ENCODE measurements at places on chromosomes 5 and 9. TPM values are rescaled to one million over a fixed set of nuclear protein-coding genes. Genes with fewer than 3 reads are reported as not detected.

The PCDHA10 gene
- total RNA-seq: 0.41 TPM

The DOCK2 gene
- total RNA-seq: 1.6 TPM

The KIAA0825 gene
- 1.6 TPM for total RNA-seq

The EPB41L4A gene
- 34.5 TPM for total RNA-seq

The CTSL gene
- 106 TPM for total RNA-seq

GRCh38 chr5:34415559-34416198, 240.4 kb upstream of the RAI14 start:
- H3K4me3 ChIP-seq: no peak overlapping the region
- H3K27me3 ChIP-seq: no peaks in the 10 kb centered on the region
- no peak for DNase-seq
- peaks cover 6% of the 10 kb centered on the region for H3K4me1 ChIP-seq
- H3K27ac ChIP-seq: no peak overlapping the region

- H3K27me3 ChIP-seq: no peaks in the 10 kb centered on the region
- DNase-seq: no peak
- H3K36me3 ChIP-seq: no peaks in the 10 kb centered on the region
- no peak overlapping the region for H3K27ac ChIP-seq
- H3K4me1 ChIP-seq: no peaks in the 10 kb centered on the region
- H3K4me3 ChIP-seq: no peak overlapping the region
Measured at GRCh38 chr9:70947086-70947485, 174.3 kb downstream of the TRPM3 start.

DNA sequence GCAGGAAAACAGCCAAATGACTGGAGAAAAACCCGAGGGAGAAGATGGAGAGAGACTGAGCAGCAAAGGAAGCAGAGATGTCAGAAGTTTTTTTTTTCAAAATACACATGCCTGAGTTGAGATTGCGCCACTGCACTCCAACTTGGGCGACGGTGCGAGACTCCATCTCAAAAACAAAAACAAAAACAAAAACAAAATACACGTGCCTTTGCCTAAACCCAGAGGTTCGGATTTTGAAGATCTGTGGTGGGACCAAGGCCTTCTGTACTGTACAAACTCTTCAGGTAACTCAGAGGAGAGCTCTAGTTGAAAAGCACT, 38.8 kb upstream of the FBXW11 start:
- no peaks in the 10 kb centered on the region for H3K36me3 ChIP-seq
- no peak for DNase-seq
- no peak overlapping the region for H3K4me3 ChIP-seq

DNA sequence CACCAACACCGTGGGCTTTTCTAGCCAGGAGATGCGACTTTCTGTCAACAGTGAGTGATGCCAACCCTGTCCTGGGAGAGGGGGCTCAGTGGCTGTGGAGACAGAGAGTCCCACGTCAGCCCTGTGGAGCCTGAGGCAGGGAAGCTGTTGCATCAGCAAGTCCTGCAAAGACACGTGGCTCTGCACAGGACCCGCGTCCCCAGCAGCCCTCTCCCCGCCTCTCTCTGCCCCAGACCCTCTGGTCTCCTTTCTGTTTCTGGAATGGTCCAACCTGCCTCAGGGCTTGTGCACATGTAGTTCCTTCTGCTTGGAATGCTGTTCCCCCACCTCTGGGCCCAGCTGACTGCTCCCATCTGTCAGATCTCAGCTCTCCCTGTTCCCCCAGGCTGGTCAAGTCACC, 60.4 kb downstream of the HMCN2 start:
- H3K4me3 ChIP-seq: no peak overlapping the region
- H3K4me1 ChIP-seq: no peaks in the 10 kb centered on the region
- DNase-seq: no peak
- no peak overlapping the region for H3K27ac ChIP-seq
- no peaks in the 10 kb centered on the region for H3K36me3 ChIP-seq

DNA sequence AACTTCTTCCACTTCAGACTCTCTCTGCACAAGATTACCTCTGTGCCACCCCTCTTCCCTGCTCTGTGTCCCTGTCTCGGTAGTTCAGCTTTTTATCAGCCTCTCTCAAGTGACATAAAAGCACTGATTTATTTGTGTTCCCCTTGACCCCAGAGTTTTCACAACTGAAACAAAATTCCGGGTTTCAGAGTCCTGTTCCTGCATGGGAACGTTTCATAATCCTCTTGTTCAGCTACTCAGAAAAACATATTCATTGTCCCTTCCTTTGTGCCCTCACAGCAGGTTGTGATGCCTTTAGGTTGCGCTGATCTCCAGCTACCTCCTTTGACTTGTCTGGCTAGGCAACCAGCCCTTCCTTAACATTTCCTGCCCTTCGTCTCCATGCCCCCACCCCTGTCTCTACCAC, 13.7 kb upstream of the ITGA1 start:
- H3K27me3 ChIP-seq: no peaks in the 10 kb centered on the region
- no peaks in the 10 kb centered on the region for H3K36me3 ChIP-seq
- no peak for DNase-seq
- H3K4me1 ChIP-seq: no peaks in the 10 kb centered on the region
- no peak overlapping the region for H3K4me3 ChIP-seq

DNA sequence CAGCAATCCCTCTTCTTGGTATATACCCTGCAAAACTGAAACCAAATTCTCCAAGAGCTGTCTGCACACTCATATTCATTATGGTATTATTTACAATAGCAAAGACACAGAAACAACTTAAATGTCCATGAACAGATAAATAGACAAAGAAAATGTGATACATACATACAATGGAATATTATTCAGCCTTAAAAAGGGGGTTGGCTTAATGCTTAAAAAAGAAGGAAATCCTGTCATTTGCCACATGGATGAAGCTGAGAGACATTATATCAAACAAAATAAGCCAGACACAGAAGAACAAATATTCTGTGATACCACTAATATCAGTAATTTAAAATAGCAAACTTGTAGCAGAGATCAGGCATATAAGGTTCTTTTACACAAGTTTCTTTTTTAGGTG, 46.5 kb upstream of the GAS1 start:
- H3K27ac ChIP-seq: no peak overlapping the region
- no peak for DNase-seq
- no peaks in the 10 kb centered on the region for H3K36me3 ChIP-seq
- peaks cover 5% of the 10 kb centered on the region for H3K27me3 ChIP-seq
- no peak overlapping the region for H3K4me3 ChIP-seq

DNA sequence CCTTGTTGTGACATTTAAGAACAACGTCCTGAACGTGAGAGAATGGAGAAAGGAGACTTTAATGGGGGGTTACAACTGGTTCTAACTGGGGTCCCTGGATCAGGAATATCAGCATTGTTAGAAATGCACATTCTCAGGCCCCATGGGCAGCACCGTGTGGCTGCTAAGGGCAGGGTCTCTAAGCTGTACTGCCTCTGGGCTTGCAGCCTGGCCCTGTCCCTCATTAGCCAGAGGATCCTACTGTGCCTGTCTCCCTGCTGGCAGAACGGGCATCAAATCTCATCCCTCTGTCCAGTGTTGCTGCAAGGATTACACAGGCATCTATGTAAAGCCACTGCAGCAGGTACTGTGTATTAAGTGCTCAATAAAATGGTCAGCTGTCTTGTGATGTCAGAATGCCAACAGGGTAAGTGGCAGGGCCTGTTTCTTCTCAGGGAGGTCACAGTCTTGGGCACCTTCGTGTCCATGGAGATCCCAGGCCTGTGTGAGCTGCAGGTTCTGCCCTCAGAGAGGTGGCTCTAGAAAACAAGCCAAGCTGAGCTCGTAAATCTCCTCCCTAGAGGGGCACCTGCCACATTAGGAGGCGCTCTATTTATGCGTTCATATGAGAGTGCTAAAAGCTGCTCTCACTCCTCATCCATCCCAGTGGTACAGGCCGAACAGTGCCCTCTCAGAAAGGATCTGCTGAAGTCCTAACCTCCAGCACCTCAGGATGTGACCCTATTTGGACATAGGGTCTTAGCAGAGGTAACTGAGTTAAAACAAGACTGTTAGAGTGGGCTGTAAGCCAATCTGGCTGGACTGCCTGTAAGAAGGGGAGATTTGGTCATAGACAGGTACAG, 210.5 kb downstream of the GADD45G start:
- peaks cover 7% of the 10 kb centered on the region for H3K27me3 ChIP-seq
- H3K4me1 ChIP-seq: peaks cover 24% of the 10 kb centered on the region
- H3K4me3 ChIP-seq: no peak overlapping the region
- DNase-seq: no peak
- H3K27ac ChIP-seq: no peak overlapping the region

DNA sequence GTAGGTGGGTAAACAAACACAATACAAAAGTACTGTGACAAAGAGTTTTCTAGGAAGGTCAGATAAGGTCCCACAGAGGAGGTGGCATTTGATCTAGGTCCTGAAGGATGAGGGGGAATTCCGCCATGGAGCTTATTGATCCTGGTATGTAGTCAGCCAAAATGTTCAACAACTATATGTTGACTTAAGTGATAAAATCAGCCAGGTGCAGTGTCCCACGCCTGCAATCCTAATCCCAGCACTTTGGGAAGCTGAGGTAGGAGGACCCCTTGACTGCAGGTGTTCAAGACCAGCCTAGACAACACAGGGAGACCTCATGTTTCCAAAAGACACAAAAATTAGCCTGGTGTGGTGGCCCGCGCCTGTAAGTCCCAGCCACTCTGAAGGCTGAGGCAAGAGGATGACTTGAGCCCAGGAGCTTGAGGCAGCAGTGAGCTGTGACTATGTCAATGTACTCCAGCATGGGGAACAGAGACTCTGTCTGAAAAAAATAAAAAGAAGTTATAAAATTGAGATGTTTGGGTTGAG, 46.4 kb upstream of the PLIN2 start:
- no peak for DNase-seq
- no peaks in the 10 kb centered on the region for H3K36me3 ChIP-seq
- no peak overlapping the region for H3K27ac ChIP-seq
- no peak overlapping the region for H3K4me3 ChIP-seq
- no peaks in the 10 kb centered on the region for H3K27me3 ChIP-seq

GRCh38 chr5:143064676-143065075, 294.5 kb downstream of the ARHGAP26 start:
- no peak for DNase-seq
- no peak overlapping the region for H3K4me3 ChIP-seq
- H3K27me3 ChIP-seq: no peaks in the 10 kb centered on the region
- H3K4me1 ChIP-seq: peaks cover 67% of the 10 kb centered on the region
- no peaks in the 10 kb centered on the region for H3K36me3 ChIP-seq
- H3K27ac ChIP-seq: peak overlapping the region; percentile 88

DNA sequence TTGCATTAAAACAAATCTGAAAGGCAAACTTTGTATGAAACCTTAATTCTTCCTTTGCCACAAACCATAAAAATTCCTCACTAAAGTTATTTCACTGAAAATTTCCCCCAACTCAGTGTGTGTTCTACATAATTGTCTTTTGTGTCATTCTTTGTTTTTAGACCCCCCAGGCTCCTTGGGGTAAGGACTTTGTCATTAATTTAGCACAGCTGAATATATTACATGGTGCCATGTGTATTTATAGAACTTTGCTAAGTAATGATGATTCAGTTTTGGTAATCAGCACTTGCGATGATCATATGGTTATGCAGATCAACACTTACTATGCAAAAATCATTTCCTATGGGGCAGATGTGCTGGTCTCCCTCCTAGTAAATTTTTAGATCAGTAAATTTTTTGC, 712.1 kb upstream of the MEF2C start:
- no peaks in the 10 kb centered on the region for H3K4me1 ChIP-seq
- no peak overlapping the region for H3K27ac ChIP-seq
- no peaks in the 10 kb centered on the region for H3K27me3 ChIP-seq
- no peaks in the 10 kb centered on the region for H3K36me3 ChIP-seq

DNA sequence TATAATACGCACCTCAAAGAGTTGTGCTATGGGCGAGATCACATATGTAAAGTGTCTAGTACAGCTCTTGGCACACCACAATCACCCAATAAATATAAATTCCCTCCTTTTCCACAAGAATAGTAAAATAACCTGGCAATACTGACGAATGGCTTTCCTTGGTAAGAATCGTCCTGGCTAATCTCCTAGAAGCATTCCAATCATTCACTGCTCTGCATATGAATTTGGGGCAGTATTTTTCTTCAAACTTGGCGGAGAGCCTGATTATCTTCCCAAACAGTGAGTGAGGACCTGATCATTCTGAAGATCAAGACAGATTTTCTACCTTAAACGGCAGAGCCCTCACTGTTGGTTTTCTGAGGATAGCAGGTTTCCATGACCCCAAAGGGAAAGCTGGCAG, 96.0 kb downstream of the TMEM215 start:
- H3K4me1 ChIP-seq: peaks cover 5% of the 10 kb centered on the region
- no peaks in the 10 kb centered on the region for H3K27me3 ChIP-seq
- no peak overlapping the region for H3K27ac ChIP-seq
- DNase-seq: no peak
- H3K4me3 ChIP-seq: no peak overlapping the region

GRCh38 chr5:98368141-98368540, 405.3 kb upstream of the RGMB start:
- no peaks in the 10 kb centered on the region for H3K4me1 ChIP-seq
- H3K27ac ChIP-seq: no peak overlapping the region
- no peak overlapping the region for H3K4me3 ChIP-seq
- no peak for DNase-seq
- no peaks in the 10 kb centered on the region for H3K36me3 ChIP-seq
